Cerebellar cortex (tissue), 1 donor: ENCODE measurements at places on chromosomes 13 and 19.

DNA sequence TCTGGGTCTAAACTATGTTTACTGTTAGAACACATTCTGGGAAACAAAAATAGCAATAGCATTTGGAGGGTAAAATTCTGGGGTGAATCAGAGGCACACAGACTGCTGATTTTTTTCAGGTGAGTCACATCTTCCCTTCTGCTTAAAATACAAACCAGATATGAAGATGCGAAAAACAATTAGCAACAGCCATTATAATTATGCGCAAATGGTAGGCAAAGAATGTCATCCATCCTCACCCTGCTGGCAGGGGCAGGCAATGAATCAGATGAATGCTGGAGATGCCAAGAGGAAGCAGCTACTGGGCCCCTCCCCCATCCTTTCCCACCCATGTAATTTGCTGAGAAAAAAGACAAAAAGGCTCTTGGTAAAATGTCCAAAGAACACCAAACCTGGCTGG, 282.9 kb downstream of the KLF5 start:
- DNase-seq = no peak

DNA sequence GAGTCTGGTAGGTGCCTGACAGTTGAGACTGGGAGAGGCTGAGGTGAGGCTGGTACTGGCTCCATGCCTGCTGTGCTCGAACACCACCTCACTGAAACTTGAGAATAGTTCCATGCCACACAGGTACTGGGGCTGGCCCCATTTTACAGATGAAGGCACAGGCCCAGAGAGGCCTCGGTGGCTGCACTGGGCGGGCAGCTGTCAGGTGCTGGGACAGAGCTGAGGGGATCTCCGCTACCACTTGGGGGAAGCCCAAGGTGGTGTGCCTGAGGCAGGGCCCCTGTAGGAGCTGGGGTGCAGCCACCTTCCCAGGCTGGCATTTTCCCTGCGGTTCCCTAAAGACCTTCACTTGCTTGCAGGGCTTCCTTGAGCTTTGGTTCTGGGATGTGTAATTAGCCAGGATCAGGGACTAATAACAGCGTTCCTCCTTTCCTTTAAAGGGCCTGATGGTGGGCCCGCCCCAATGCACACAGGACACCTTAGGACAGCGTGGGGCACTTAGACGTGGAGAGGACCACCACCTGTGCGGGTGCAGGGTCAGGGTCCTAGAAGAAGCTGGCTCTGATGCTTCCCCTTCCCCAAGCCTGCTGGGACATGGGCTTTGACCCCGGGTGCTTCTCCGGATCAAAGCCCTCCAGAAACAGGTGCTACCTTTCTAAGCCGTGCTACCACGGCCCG, 23.6 kb downstream of the CAPN12 start:
- DNase-seq = no peak

- peak; percentile 8 for DNase-seq
Measured at GRCh38 chr13:81872581-81872980, 1531.7 kb upstream of the SPRY2 start.

DNA sequence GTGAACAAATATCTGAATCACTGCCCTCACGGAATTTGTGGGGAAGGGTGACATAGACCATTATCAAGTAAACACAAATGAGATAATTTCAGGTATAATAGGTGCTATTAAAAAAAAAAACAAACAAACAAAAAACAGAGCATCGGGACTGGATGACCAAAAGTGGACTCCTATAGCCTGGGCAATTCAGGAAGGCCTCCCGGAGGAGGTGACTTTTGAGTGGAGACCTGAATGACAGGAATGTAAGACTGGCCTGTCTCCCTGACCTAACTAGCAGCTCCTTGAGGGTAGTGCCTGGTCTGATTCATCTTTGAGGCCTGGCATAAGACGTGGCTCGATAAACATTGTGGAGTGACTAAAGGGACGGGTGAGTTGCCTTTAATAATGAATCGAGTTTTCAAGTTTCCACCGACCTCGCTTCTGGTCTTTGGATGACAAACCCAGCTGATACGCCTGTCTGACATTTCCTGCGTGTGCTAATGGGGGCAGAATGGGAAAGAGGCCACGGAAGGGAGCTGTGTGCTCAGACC, 6.8 kb downstream of the KLK10 start:
- DNase-seq = no peak

DNA sequence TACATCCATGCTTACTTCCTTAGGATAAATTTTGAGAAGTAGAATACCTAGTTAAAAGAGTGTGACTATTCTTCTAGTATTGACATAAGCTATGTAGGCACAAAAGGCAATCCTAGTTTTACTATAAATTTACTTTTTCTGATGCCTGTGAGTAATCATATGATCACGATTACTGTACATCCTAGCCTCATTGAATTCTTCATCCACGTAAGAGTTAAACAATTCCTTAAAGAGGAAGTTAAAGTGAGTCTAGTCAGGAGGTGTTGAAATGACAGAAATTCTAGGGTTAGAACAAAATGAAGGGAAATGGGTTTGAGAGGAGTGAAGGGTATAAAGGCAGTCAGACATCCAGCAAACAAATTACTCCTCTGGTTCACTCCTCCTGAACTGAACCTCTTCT, at the start of gene ACOD1:
Gene ACOD1, plus strand, starts transcription at position 363 of the 400 bp plus-strand sequence. CDS start 48 bp downstream, outside the sequence.
- no peak for DNase-seq

DNA sequence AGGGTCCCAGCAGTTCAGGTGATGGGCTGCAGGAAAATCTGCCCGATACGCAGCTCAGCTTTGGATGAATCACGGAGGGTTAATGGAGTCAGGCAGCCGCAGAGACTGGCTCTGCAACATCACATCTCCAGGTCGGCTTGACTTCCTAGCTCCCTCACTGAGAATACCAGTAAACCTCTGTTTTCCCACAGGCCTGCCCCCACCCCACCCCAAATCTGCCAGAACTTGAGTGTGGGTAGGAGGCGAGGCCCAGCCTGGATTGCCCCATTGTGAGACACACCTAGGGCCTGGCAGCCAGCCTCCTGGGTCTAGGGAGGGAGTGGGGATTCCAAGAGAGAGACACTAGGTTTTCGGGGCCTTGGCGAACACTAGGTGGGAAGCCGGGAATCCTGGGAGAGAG, 3.7 kb upstream of the KRTDAP start:
- no peak for DNase-seq
